ENCODE measurements at places on chromosomes 7 and 10.
A peak's percentile ranks its signal among the peaks of the same experiment; 100 is the strongest.

DNA sequence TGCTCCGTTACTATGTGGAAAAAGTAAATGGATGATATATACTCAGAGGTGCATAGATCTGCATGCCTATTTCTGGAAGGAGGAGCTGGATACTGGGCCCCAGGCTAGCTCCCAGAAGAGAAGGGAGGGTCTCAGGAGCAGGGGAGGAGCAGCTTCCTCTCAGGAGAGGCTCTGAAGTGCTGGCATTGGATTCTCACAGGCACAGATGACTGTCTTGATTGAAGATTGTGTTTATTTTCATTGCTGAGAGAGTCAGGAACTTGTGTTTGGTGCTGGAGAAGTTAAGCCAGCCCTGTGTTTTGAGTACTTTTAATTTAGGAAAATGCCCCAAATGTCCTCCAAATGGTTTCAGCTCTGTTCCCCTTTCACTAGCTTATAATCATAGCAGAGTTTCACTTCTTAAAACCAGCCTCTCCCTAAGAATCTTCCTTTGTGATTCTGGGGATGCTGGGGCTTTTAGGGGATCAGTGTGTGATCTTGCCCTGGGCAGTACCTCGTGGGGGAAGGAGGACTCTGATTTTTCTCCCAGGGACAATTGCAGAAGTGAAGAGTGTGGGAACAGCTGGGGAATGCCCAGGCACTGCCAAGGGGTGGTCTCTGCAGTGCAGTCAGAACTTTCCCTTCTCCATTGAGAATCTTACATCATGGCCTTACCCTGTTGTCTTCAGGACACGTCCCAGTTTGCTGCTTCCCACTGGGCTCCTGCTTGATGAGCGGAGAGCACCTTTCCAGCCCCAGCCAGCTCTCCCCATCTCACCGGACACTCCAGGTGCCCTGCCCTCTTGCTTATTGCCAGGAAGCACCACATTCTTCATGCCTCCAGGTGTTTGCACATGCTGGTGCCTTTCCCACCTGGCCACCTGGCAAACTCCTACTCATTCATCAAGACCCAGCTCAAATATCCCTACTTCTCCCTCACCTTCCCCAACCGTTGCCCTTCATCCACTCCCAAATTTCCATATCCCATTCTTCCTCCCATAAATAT, 102.8 kb downstream of the ARHGAP22 start:
- no peak overlapping the region for H3K27ac ChIP-seq
- peaks cover 23% of the 10 kb centered on the region for H3K4me1 ChIP-seq
- peak; percentile 43 for DNase-seq
- H3K4me3 ChIP-seq: no peak overlapping the region
- peaks cover 11% of the 10 kb centered on the region for H3K27me3 ChIP-seq

DNA sequence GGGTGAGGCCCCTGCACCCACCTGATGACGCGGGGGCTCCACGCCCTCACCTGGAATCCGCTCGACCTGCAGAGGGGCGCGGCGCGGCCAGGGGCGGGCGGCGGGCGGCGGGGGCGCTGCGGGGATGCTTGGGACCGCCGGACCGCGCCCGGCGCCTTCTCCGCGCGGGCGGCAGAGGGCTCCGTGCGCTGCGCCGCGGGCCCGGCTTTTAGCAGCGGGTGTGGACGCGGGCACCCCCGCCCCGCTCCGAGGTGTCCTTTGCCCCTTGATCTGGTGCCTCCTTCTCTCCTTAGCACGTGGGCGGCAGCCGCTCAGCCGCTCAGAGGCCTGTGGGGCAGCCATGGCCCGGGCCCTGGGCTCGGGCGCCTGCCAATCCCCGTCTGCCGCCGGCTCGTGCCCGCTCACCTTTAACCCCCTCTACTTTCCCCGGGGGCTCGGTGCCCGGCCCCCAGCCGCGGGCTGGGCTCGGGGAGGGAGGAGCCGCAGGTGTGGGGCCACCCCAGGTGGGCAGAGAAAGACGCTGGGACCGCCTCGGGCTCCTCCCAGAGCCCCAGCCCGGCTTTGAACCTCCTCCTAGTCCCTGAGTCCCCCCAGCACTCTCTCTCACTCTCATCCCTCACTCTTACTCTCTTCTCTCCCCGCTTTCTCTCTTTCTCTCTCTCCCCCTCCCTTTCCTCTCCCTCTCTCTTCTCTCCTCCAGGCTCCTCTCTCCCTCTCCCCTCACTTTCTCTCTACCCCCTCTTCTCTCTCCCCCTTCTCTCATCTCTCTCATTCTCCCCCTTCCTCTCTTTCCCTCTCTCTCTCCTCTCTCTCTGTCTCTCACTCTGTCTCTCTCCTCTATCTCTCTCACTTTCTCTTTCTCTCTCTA, 19.7 kb upstream of the VPS37D start:
- no peaks in the 10 kb centered on the region for H3K36me3 ChIP-seq
- H3K4me1 ChIP-seq: peaks cover 10% of the 10 kb centered on the region
- peak overlapping the region; percentile 68 for H3K4me3 ChIP-seq
- H3K27me3 ChIP-seq: peaks cover 73% of the 10 kb centered on the region

DNA sequence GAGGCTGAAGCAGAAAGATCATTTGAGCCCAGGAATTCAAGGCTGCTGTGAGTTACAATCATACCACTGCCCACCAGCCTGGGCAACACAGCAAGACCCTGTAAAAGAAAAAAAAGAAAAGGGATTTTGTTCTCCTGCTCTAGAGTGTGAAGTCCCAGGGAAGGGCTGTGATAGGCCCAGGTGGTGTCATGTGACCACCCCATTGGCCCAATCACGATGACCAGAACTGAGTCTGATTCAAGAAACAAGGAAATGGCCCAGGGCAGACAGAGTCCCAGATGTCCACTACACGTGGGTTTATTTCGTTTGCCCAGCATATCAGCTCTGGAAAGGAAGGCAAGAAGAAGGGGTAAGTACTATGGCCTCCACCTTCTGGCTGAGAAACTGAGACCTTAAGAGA, 81.3 kb upstream of the CUX1 start:
- DNase-seq: no peak
- no peaks in the 10 kb centered on the region for H3K36me3 ChIP-seq
- no peak overlapping the region for H3K4me3 ChIP-seq
- peaks cover 6% of the 10 kb centered on the region for H3K27me3 ChIP-seq
- H3K27ac ChIP-seq: no peak overlapping the region
- H3K4me1 ChIP-seq: peaks cover 23% of the 10 kb centered on the region

GRCh38 chr10:103433858-103434257, 18.3 kb downstream of the CALHM2 start:
- H3K4me1 ChIP-seq: no peaks in the 10 kb centered on the region
- H3K36me3 ChIP-seq: peaks cover 37% of the 10 kb centered on the region
- no peak for DNase-seq

GRCh38 chr7:92740134-92740533, 96.2 kb downstream of the CDK6 start:
- H3K36me3 ChIP-seq: peaks cover 12% of the 10 kb centered on the region
- H3K27me3 ChIP-seq: no peaks in the 10 kb centered on the region
- H3K4me1 ChIP-seq: peaks cover 13% of the 10 kb centered on the region

DNA sequence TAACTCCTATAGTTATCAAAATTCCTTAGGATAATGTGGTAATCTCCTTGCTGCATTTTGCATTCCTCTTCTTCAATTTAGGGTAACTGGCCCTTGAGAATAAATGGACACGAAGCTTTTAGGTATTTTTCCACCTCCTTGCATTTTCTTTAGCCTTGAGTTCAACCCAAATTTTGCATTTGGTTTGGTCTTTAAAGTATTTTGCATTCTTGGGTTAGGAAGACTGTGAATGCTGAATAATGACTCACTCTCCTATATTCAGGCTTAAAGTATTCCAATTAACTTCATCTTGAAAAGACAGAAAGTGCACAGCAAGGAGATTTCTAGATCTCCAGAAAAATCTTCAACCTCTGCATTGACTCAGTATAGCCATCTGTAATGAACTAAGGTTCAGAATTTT, 47.3 kb downstream of the TFPI2 start:
- H3K4me3 ChIP-seq: no peak overlapping the region
- H3K36me3 ChIP-seq: no peaks in the 10 kb centered on the region
- H3K27ac ChIP-seq: no peak overlapping the region
- H3K4me1 ChIP-seq: no peaks in the 10 kb centered on the region
- peaks cover 20% of the 10 kb centered on the region for H3K27me3 ChIP-seq

DNA sequence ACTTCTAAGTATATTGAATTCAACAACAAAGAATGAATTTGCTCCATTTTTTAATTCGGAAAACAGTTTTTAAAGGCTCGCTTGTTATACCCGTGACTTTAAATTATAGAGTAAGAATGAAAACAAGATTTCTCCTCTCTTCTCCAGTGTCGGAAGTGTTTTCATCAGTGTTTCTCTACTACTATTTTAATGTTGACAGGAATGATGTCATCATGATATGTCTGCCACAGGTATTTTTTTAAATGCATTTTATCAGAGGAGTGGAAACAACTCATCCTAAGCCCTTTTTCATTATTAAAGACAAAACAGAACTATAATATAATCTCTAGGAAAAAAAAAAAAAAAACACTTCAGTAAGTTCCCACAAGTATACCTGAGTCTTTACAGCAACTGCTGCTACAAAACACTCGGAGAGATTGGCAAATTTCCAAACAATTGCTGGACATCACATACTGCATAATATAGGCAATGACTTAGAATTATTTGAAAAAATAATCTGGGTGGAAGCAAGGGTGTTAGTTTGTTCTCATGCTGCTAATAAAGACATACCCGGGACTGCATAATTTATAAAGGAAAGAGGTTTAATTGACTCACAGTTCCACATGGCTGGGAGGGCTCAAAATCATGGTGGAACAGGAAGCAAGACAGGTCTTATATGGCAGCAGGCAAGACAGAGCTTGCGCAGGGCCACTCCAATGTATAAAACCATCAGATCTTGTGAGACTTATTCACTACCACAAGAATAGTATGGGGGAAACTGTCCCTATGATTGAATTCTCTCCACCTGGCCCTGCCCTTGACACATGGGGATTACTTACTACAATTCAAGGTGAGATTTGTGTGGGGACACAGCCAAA, 4.8 kb upstream of the RNF32 start:
- no peaks in the 10 kb centered on the region for H3K27me3 ChIP-seq
- no peak for DNase-seq
- no peak overlapping the region for H3K4me3 ChIP-seq
- H3K4me1 ChIP-seq: peaks cover 4% of the 10 kb centered on the region
- H3K27ac ChIP-seq: no peak overlapping the region
- peaks cover 17% of the 10 kb centered on the region for H3K36me3 ChIP-seq

GRCh38 chr7:127760436-127761031, 108.5 kb downstream of the SND1 start:
- no peak for DNase-seq
- no peak overlapping the region for H3K4me3 ChIP-seq
- H3K36me3 ChIP-seq: no peaks in the 10 kb centered on the region

DNA sequence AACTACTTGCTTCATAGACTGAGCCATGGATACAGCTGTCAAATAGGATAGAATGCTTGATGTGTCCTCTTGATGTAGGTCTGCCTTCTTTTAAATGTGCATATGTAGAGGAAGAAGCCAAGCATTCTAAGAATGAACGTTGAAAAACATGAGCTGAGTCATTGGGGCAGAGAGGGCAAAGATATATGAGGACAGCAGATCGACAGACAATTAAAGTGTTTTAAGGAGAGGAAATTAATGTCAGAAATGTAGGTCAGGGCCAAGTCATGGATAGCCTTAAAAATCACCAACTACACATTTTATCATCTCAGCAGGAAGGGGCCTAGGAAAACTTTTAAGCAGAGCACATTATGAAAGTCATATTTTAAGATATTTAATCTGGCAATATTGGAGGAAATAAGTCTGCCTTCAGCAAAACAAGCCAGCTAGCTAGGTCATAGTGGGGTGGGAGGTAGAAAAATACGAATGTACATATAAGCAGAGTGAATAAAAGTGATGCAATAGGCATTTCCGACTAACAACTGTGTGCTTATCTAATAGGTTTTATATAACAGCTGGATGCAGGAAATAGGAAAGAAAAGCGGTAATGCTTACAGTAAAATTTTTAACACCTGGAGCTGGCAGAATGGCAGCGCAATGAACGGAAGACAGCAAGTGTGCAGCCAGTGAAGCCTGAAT, 638.3 kb upstream of the TPK1 start:
- no peak overlapping the region for H3K4me3 ChIP-seq
- no peak for DNase-seq
- no peaks in the 10 kb centered on the region for H3K27me3 ChIP-seq
- H3K4me1 ChIP-seq: peaks cover 4% of the 10 kb centered on the region
- no peaks in the 10 kb centered on the region for H3K36me3 ChIP-seq

DNA sequence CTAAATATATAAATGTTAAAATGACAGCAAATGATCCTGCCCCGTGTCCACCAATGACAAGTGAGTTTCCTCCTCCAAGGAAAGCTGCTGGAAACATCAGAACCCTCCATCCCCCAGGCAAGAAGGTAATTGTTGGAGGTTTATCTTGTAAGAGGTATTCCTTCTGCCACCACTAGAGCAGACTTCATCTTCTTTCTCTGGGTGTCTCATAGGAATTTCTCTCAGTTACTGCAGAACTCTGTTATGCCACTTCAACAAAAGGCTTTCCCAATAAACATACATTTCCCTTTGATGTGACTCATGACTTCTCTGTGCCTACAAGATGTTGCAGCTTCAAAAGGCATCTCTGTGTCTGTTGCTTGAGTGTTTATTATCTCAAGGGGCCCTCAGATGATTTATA, 279.1 kb downstream of the BMPER start:
- H3K4me3 ChIP-seq: no peak overlapping the region
- DNase-seq: no peak
- no peaks in the 10 kb centered on the region for H3K27me3 ChIP-seq

DNA sequence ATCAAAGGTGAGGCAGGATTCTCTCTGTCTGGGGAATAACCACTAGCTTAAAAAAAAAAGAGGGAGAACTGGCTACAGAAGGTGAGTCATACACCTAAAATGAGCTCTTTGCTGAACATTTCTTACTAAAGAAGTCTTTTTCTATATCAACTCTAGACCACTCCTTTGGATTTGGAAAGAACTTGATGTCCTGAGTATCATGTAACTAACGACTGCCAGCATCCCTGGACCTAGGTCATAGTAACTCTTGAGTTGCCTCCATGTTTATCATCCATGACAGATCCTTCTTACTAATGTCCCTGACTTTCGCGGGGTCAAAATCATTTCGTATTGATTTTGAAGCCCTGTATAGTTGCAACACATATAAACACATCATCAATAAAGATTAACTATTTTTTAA, 89.1 kb downstream of the CNOT4 start:
- H3K36me3 ChIP-seq: peaks cover 27% of the 10 kb centered on the region
- H3K4me3 ChIP-seq: no peak overlapping the region
- H3K4me1 ChIP-seq: peaks cover 11% of the 10 kb centered on the region
- no peak overlapping the region for H3K27ac ChIP-seq
- no peaks in the 10 kb centered on the region for H3K27me3 ChIP-seq

GRCh38 chr10:62917475-62918238, 101.5 kb upstream of the EGR2 start:
- no peak overlapping the region for H3K4me3 ChIP-seq
- H3K4me1 ChIP-seq: no peaks in the 10 kb centered on the region
- no peak overlapping the region for H3K27ac ChIP-seq

GRCh38 chr7:35551321-35552081, 143.4 kb downstream of the HERPUD2 start:
- no peaks in the 10 kb centered on the region for H3K36me3 ChIP-seq
- no peak for DNase-seq
